Aorta (tissue), 5 donors: ENCODE measurements at places on chromosomes 2 and 18. TPM values are rescaled to one million over a fixed set of nuclear protein-coding genes. Genes with fewer than 3 reads are reported as not detected.

- DNase-seq = no peak
These were observed 7.5 kb downstream of the REL start for GRCh38 chr2:60888853-60889252.

- no peak for DNase-seq
These were observed 29.3 kb downstream of the OTOF start for GRCh38 chr2:26448651-26449050.

DNA sequence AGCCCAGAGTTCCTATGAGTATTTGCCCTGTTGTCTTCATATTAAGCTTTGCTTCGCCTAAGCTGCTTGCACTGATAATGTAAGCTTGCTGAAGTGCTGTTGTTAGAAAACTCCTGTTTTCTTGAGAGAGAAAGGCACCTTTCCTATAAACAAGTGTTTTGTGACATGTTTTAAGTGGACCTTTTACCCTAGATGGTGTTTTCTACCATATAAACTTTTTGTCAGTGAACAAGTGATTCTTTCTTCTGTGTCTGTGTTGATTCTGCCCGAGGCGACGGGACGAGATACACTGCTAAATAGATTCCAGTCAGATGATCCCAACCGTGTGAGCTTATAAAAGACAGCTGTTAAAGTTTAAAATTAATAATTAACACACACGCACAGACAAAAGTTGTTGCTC lies 24.1 kb downstream of the CABLES1 start:
- no peak for DNase-seq

The NOL4 gene
- total RNA-seq = not detected

The GALNT5 gene
- total RNA-seq = 3.2 TPM

The MYOM1 gene
- total RNA-seq = 26.3 TPM

DNA sequence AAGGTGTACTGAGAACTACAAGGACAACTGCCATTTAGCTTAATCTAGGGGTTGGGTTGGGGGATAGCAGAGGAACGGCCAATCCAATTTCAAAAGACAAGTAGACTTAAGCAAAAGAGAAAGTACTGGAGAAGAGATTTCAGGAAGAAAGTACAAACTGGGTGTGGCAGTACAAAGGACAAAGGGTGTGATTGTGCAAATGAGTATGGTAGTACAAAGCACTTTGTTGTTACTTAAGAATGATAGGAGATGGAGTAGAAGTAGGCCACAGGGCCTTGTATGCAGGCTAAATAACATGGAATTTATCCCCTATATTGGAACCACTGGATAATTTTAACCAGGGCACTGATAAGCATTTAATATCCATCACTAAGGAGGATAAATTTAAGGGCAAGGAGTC lies 4.7 kb upstream of the ORC2 start:
- DNase-seq = no peak

DNA sequence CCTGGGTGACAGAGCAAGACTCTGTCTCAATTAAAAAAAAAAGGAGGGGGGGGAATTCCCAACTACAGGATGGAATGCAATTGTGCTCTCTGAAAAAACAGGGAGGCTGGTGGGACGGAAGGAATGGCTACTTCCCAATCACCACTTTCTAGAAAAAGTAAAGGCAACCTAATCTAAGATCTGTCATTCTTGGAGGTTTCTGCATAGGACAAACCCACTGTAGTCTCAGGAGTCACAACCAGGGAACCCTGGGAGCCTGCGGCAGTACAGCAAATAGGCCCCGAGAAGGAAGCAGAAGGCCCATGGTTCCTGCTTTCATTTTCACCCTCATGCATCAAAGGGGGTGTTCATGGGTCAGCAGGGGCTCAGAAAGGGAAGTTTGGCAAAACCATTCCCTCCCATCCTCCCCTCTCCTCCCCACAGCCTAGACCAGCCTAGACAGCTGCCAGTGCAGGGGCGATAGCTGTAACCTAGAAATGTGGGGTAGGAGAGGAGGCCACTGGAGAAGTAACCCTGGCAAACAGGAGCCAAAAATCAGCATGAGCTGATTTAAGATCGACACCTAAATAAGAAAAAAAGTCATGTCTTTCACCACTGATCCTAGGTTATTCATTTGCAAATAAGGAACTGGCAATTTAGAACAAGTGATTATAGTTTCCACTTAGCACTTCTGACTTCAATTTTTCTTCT lies 48.0 kb downstream of the TRABD2A start:
- no peak for DNase-seq
